GM13977 (cell line): ENCODE measurements at places on chromosomes 11 and 22.
A peak's percentile ranks its signal among the peaks of the same experiment; 100 is the strongest.

- no peak for DNase-seq
Observed at GRCh38 chr22:35938226-35938625, 90.4 kb downstream of the RBFOX2 start.

DNA sequence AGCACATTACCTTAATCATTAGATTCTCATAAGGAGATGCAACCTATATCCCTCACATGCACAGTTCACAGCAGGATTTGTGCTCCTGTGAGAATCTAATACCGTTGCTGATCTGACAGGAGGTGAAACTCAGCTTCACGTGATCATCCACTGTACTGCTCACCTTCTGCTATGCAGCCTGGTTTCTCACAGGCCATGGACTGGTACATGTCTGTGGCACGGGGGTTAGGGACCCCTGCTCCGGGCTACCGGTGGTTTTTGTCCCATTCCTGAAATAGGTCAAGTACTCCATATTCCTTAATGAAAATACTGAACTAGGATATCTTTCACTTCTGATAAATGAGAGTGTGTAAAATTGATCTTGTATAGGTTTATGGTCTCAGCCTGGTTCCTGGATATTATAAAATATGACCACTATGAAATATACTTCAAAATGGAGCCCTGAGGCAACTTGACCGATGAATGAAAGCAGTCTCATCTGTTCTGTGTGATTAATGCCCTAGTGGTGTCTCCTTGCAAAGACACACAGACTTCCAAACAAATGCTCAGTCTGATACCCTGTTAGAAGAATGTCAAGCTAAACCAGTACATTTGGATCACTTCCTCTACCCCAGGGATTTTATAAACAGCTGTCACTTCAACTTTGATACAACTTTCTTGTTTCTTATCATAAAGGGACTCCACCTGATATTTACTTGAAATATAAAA lies 492.9 kb upstream of the ANO3 start:
- no peak for DNase-seq

- peak; percentile 2 for DNase-seq
Observed at GRCh38 chr11:12291766-12292165, 85.6 kb upstream of the PARVA start.

- no peak for DNase-seq
Observed at GRCh38 chr11:11660363-11660740, 38.5 kb upstream of the GALNT18 start.

DNA sequence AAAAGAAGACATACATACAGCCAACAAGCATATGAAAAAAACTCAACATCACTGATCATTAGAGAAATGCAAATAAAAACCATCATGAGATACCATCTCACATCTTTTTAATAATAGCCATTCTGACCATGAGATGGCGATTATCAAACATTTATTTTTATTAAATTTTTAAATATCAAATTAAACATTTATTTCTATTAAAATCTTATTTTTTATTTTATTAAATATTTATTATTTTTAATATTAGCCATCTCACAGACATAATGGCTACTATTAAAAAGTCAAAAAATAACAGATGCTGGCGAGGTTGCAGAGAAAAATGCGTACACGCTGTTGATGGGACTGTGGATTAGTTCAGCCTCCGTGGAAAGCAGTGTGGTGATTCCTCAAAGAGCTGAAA lies 264.8 kb upstream of the TENM4 start:
- no peak for DNase-seq

GRCh38 chr22:40238425-40239344 lies 61.0 kb downstream of the TNRC6B start:
- DNase-seq = no peak

DNA sequence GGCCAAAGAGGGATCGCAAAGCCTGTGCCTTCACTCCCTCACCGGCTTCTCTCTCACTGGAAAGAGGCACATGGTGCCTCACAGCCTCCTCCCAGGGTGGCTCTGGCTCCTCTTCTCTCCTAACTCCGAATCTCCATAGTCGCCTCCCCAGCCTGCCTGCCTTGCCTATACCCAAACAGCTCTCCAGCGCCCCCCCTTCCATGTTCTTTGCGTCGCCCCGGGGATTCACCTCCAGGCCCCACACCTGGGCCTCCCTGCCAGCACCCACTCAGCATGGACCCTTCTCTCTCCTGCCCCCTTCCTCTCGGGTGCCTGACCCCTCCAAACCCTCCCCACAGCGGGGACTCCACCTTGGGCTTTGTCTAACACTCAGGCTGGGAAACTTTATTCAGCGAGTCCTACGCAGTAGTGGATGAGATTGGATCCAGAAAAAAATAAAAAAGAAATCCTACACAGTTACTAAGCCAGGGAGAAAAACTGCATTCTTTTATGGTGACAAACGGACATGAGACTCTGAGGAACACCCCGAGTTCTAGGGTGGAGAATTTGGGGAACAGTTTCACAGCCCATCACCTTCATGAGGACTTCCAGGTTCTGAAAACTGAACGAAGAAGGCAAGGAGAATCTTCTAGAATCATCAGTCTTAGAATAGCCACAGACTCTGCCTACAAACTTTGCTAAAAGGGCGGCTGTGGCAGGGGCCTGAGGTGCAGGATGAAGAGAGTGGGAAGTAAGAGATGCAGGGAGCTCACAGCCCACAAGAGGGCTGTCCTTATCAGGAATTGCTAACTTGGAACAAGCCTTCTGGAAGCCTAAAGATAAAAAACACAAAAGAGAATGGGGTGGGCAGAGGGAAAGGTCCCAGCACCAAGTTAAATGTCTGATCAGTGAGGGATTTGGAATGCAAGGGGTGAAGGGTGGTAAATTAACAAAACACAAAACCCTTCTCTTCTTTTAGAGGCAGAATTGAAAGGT lies 5.3 kb downstream of the PPM1F start:
- DNase-seq = no peak

DNA sequence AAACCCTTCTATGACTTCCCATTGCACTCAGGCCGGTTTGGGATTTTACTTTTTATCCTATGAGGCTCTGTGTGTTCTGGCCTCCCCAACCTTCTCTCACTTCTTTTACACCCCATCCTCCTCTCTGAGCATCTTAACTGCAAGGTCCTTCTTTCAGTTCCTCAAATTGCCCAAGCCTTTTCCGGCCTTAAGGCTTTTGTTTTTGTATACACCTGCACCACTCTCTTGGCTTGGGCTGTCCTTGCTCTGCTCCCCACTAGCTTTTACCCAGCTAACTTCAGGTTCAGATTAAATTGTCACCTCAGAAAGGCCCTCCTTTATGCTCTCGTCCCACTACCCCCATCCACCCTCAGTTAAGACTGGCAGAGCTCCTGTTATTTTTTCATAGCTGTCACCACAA lies 55.5 kb downstream of the FAM83F start:
- peak; percentile 73 for DNase-seq

DNA sequence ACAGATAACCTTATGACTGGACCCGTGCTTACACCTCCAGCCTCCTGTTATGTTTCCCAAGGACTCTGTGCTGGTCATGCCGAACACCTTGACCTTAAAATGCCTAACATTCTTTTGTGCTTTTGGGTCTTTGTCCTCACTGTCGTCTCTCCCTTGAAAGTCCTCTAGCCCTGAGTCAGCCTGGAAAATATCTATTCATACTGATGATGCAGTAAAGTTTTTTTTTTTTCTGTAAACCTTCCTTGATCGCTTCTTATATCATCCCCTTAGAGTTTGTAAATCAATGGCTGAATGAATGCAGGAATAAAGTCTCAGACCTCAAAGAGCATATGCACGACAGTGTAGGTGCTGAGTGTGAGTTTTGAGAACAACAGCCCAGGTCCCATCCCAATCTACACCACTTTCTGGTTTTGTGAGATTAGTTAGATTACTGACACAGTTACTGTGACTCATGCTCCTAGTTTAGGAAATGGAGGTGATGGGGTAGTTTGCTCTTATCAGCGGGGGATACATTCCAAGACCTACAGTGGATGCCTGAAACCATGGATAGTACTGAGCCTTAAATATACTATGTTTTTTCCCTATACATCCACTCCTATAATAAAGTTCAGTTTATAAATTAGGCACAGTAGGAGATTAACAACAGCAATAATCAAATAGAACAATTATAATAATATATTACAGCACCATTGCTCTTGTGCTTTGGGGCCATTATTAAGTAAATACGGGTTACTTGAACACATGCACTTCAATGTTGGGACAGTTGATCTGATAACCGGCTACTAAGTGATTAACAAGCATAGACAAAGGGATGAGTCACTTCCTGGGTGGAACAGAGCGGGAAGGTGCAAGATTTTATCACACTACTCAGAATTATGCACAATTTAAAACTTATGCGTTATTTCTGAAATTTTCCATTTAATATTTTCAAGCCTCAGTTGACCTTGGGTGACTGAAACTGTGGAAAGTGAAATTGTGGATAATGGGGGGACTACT lies 8.6 kb downstream of the TCN1 start:
- no peak for DNase-seq

DNA sequence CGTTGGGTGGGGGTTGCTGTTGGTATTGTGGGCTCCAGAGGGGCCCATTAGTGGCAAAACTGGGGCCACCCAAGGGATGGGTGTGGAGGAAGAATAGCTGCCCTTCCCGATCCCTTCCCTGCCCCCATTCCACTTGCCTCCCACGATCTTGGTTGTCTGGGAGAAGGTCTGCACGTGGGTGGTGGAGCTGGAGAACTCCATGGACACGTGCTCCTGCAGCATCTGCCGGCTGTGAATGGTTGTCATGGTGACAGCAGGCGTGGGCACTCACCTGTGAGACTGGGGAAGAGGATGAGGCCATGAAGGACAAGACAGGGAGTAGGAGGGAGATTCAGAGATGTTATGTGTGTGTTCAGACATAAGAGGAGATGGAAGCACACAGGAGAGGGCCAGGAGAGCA lies 2.0 kb downstream of the IGSF22 start:
- DNase-seq = no peak

GRCh38 chr11:112886434-112887370 lies 74.5 kb upstream of the NCAM1 start:
- DNase-seq = no peak

DNA sequence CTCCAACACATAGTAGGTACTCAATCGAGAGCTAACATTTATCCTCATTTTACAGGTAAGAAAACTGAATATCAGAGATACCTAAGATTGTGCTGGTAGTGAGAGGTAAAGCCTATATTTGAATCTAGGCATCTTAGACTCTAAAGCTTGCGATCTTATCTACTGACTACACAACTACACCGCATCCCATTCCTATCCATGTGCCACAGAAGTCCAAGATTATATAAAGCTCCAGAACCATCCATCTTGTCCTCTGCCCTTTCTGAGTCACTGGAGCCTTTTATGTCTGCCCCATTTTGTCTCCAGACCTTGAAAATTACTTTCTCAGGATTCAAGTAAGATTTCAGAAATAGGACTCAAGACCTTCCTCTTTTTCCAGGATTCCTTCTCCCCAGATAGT lies 84.4 kb downstream of the OR5AK2 start:
- DNase-seq = no peak

- no peak for DNase-seq
Observed at GRCh38 chr11:20672575-20672974, 3.2 kb downstream of the NELL1 start.

- no peak for DNase-seq
Observed at GRCh38 chr11:128766591-128767081, 72.8 kb downstream of the FLI1 start.

DNA sequence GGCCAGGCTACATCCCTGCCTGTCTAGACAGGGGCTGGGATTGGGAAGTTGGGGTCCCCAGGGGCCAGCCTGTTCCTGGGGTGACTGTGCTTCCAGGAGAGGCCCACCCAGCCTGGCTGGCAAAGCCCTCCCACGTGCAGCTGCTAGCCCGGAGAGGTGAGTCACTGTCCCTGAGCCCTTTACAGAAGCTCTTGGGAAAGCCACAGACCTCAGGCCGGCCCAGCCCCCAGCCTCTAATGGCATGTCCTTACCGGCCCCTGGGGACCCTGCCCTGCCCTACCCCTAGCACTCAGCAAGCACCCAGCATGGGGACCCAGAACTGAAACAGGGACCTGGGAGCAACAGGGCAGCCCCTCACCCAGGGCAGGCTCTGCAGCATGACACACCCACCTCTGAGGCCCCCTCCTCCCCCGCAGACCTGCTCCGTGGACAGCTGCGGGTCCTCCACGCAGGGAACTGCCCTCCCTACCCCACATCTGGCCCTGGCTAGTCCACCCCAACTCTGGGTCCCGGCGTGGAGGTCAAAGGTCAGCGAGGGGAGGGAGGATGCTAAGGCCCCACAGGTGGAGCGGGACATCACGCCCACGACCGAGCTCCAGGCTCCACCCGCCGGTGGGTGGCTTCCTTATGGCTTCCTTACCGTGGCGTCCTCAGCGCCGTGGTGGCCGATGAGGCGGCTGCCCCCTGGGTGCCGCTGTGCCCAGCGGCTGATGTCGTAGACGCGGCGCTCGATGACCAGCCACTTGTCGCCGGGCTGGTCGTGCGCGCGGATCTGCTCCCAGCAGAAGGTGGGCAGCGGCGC lies 615 bp downstream of the FADS3 start:
- no peak for DNase-seq

DNA sequence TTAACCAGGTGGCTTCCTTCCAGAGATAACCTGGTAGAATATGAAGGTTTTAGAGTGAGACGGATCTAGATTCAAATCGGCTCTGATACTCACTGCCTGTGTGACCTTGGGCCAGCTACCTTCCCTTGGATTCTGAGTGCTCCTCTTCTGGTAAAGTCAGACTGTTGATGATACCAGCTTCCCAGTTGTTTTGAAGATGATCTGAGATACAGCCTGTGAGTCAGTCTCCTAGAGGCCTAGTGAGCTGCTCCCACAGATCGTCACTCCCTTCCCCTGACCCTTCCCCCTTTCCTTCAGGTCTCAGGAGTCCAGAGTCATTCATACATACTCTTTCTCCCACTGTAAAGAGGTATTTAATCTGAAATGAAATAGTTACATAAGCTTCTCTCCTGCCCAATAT lies 207.8 kb downstream of the GRIK4 start:
- no peak for DNase-seq

DNA sequence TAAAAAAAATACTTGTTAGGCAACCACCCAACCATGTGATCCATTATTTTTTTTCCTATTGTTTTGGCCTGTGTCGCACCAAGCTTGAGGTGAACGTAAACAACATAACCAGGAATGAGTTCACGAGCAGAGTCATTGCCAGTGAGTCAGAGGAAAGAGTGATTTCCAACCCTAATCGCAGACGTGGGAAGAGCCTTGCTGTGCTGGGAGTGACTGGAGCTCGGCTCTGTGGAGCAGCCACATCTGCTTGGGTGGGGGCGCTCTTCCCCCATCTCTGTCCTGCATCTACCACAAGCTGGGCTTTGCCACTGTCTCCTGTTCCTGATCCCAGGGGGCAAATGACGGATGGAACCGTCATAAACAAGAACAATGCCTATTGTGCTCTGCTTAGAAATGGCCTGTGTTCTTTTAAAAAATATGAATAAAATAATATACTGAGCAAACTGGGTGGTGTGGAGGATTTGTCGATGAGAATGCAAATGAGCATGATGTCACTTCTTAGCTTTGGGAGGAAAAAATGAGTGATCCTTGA lies 210.0 kb downstream of the KIRREL3 start:
- DNase-seq = no peak
